Right ventricle myocardium superior (tissue), 1 donor: ENCODE measurements at places on chromosomes 1 and 21. TPM values are rescaled to one million over a fixed set of nuclear protein-coding genes. Genes with fewer than 3 reads are reported as not detected.

The SIK1 gene
- total RNA-seq, result 7.7 TPM

The TEDDM1 gene
- not detected for total RNA-seq

The HSD3B2 gene
- total RNA-seq, result not detected

The APCS gene
- total RNA-seq, result 0.32 TPM

The FMOD gene
- 5.9 TPM for total RNA-seq

The DAP3 gene
- 113 TPM for total RNA-seq

The SLFNL1 gene
- total RNA-seq, result 0.22 TPM

The MTARC1 gene
- 6.9 TPM for total RNA-seq

The LMX1A gene
- not detected for total RNA-seq

The TPR gene
- 41.4 TPM for total RNA-seq

The COL24A1 gene
- 1.9 TPM for total RNA-seq

The PEAR1 gene
- 6.7 TPM for total RNA-seq

The INSRR gene
- total RNA-seq, result 0.40 TPM

The ST6GALNAC5 gene
- total RNA-seq, result 0.46 TPM

The RNF220 gene
- 72.5 TPM for total RNA-seq

The HTR6 gene
- total RNA-seq, result not detected

The DMRTA2 gene
- not detected for total RNA-seq

The ATAD3C gene
- total RNA-seq, result 0.94 TPM
